Activated T-helper 1 cell treated with anti-CD3 and anti-CD28 coated beads, Interleukin-12 subunit alpha, Interleukin-12 subunit beta, Interleukin-2, Interleukin-4 antibody, amounts not matched to agents 30 ng/mL and 10 ng/mL and 1 ng/mL, durations not matched to agents 14 hours and 24 hours and 36 hours (primary cell): ENCODE measurements at places on chromosomes 5 and 9. TPM values are rescaled to one million over a fixed set of nuclear protein-coding genes. Genes with fewer than 3 reads are reported as not detected.

GRCh38 chr9:78026947-78027346, 4.7 kb downstream of the GNAQ start:
- DNase-seq = no peak
- H3K4me3 ChIP-seq = no peak overlapping the region
- H3K27ac ChIP-seq = no peak overlapping the region
- H3K4me1 ChIP-seq = peaks cover 53% of the 10 kb centered on the region

PDZD2 gene
- not detected in 2 replicates for total RNA-seq

GRCh38 chr5:77379558-77380061, 112.5 kb downstream of the WDR41 start:
- peaks cover 2% of the 10 kb centered on the region for H3K27me3 ChIP-seq
- H3K4me1 ChIP-seq = peaks cover 30% of the 10 kb centered on the region
- H3K27ac ChIP-seq = peak overlapping the region; percentile 37
- H3K4me3 ChIP-seq = no peak overlapping the region
- H3K36me3 ChIP-seq = peaks cover 6% of the 10 kb centered on the region
- peak; percentile 32 for DNase-seq

FAM200C gene
- total RNA-seq = 0.65 and 0.98 TPM in 2 replicates

DNA sequence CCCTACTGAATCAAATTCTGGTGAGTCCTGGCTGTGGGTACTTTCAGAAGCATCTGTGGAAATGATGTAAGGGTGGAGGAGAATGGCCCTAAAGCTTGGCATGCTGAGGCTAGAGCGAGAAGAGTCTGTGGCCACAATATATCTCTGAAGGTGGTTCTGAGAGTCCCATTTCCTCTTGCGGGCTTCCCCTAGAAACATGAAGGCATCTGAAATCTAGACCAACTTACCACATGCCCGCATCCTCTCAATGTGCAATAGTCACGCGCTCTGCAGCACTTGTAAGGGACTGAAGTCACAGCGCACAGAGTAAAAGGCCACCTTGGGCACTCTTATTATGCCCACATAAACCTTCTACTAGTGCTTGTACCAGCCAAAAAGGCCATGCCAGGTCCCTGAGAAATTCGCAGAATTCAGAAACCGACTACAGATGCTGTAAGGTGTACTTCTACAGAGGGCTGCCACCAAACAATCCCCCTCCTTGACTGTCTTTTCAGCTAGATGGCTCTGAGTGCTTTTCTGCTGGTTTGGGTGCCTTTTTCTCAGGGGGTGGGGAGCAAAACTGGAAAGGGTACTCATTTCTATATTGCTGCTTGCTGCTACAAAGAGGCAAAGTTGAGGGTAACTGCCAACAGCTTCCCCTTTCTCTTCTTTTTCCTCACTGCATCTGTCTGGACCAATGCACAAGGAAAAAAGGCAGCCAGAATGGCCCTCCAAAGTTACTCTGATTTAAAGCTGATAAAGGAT, 107.3 kb downstream of the ZDHHC21 start:
- H3K27ac ChIP-seq = no peak overlapping the region
- H3K27me3 ChIP-seq = peaks cover under 1% of the 10 kb centered on the region
- H3K36me3 ChIP-seq = peaks cover 1% of the 10 kb centered on the region
- peaks cover 13% of the 10 kb centered on the region for H3K4me1 ChIP-seq

DNA sequence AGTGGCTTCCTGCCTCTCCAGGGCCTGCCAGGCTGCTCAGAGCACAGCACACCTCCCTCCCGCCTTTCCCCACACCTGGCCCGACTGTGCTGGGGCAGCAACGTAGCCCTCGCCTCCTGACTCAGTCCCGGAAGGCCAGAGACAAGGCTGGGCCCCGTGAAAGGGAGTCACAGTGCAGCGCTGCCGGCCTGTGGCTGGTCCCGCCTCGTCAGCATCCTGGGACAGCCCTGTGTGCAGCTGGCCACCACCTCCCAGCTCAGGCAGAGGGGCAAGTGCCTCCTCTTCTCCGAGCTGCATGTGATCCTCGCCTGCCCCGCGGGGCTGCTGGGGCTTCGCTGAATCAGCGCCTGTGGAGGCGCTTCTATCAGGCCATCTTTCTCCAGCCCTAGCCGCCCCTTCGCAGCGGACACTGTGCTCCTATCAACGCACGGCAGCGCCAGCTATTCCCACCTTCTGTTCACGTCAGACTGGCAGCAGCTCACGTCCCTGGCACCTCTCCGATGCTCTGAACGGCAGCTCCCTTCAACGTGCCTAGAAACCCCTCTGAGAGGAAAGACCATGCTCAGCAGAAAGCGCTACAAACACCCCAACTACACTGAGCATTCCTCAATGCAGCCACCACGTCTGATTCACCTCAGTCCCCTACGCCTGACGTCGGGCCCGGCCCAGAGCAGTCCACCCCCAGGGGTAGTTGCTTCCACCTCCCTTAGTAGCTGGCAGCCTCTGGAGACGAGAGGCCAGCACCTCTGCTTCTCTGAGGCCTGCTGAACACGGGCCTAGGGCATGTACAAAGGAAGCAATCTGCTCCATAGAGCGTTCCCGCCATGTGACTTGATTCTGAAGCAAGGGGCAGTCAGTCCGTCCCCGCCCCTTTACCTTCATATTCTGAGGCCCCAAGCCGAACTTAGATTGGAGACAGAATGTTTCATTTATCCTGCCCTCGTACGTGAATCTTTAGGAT, 78.8 kb downstream of the GPR21 start:
- no peaks in the 10 kb centered on the region for H3K27me3 ChIP-seq
- no peak overlapping the region for H3K4me3 ChIP-seq
- DNase-seq = no peak
- H3K36me3 ChIP-seq = peaks cover 2% of the 10 kb centered on the region

CDH9 gene
- not detected in 2 replicates for total RNA-seq

GRCh38 chr5:10914741-10915480, 153.9 kb upstream of the DAP start:
- no peaks in the 10 kb centered on the region for H3K36me3 ChIP-seq
- no peaks in the 10 kb centered on the region for H3K4me1 ChIP-seq

GRCh38 chr5:32834251-32834650, 123.1 kb downstream of the NPR3 start:
- no peak for DNase-seq
- no peak overlapping the region for H3K27ac ChIP-seq
- H3K4me3 ChIP-seq = no peak overlapping the region
- H3K36me3 ChIP-seq = no peaks in the 10 kb centered on the region

DNA sequence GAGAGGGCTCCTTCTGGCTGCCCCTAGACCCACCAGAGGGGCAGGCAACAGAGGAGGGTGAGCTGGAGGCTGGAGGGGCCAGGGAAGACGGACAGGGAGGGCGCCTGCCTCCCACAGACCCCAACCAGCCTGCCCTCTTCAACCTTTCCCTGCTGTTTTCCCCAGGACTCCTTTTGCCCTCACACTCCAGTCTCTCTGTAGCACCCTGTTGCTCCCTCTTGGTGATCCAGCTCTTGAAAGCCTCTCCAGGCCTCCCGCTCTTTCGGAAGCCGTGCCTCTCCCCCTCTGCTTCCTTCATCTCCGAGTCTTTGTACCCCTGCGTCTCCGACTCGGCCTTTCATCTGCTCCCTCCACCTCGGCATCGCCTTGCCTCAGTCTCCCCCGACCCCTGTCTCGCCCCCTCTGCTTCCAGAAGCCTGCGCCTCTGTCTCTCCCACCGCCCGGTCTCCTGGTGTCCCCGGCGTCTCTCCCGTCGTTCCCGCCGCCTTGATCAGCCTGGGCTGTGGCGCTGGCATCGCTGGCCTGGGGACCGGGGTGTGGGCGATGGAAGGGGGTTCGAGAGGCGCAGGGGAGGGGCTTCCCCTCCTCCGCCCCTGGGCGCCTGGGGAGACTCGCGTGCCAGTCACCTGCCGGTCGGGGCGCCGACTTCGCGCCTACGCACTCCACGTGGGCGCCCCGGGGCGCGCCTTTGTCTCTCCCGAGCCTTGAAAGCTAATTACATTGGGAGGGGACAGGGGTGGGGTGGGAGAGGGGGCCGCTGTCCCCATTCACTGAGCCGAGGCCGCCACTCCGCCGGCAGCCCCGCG, 5.3 kb upstream of the PRDM12 start:
- H3K36me3 ChIP-seq = no peaks in the 10 kb centered on the region
- no peak overlapping the region for H3K27ac ChIP-seq
- no peak overlapping the region for H3K4me3 ChIP-seq

COL15A1 gene
- 0.02 and 0.05 TPM in 2 replicates for total RNA-seq

GRCh38 chr5:178165581-178165980, 11.9 kb upstream of the NHP2 start:
- DNase-seq = no peak
- H3K27ac ChIP-seq = no peak overlapping the region
- peaks cover 18% of the 10 kb centered on the region for H3K27me3 ChIP-seq
- H3K4me3 ChIP-seq = no peak overlapping the region
- no peaks in the 10 kb centered on the region for H3K36me3 ChIP-seq

GRCh38 chr5:75824323-75824722, 107.1 kb upstream of the POC5 start:
- no peak for DNase-seq
- H3K27me3 ChIP-seq = peaks cover 3% of the 10 kb centered on the region
- no peaks in the 10 kb centered on the region for H3K36me3 ChIP-seq
- H3K27ac ChIP-seq = no peak overlapping the region
- H3K4me1 ChIP-seq = no peaks in the 10 kb centered on the region
- H3K4me3 ChIP-seq = no peak overlapping the region

CDKN2A gene
- 5.0 and 5.4 TPM in 2 replicates for total RNA-seq
